T-helper 2 cell treated with Interferon-gamma antibody and Interleukin-4, amounts not matched to agents 5 μg/mL and 100 μg/mL, for 36 hours (primary cell): ENCODE measurements at places on chromosomes 5 and 9.

DNA sequence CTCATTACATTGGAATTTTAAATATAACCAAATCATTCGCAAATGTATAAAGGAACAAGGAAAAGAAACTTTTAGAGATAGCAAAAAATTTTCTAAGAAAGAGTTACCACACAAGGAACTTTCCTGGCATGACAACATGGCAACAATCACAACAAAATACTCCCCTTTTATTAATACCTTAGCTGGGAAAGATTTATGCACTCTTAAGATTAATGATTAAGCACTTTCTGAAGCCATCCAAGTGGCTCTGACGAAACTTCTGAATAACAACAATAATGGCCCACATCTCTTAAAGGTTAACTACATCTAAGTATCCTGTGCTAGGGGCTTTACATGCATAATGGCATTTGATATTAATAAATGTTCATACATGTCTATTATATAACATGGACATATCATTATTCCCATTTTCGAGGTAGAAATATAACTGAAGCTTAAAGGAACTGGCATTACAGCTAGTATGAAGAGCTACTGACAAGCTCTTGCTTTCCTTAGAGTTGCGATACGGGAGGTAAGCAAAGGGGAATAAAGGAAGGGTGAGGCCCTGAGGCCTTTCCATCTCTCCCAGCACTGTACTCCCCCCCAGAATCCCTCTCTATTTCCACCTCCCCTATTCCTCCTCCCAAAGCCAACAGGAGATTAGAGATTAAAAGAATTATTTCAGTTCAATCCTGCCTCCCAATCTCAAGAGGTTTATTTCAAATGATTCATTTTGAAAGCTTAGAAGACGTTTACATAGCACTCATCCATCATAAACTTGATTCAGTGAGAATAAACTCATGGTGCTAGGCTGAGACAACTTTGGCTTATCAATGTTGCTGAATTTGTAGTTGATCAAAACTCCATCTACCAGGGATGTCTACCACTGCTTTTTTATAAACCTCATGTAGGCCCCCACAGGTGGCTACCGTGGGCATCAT lies 9.6 kb downstream of the MTMR12 start:
- no peak for DNase-seq

DNA sequence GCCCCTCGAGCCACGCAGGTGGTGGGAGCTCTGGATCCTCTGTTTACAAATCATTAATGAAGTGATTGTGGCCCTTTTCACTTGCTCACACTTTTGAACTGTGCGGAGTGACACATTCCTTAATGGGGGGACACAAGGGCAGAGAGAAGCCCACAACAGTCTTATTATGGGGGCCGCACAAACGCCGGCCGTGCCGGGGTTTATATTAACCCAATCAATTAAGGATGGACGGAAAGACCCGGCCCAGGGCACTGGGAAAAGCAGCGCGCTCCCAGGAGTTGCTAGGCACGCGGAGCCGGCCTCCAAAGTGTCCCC lies 634.8 kb downstream of the IRX1 start:
- no peak for DNase-seq

DNA sequence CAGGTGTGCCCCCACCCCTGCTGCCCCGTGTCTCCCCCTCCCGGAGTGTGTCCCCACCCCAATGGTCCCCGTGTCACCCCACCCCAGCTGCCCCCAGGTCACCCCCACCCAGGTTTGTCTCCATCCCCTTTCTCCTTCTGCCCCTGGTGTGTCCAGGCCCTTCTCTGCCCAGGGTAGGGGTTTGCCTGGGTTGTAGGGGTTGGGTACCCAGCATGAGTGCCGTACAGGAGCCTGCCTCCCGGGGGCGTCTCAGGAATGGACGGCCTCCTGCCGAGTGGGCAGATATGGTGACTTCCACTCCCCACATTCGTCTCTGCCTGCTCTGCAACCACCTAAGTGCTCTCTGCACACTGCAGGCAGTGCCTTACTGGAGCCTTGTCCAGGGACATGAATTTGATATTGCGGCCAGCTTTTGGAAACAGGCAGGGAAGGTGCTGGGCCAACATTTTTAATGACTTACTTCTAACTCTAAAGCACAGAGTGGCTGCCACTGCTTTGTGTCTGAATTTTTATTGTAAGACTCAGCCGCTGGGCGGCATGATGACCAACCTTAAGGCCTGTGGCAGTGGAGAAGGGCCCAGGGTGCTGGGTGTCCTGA lies 6.7 kb downstream of the LRRC14B start:
- DNase-seq, result no peak

DNA sequence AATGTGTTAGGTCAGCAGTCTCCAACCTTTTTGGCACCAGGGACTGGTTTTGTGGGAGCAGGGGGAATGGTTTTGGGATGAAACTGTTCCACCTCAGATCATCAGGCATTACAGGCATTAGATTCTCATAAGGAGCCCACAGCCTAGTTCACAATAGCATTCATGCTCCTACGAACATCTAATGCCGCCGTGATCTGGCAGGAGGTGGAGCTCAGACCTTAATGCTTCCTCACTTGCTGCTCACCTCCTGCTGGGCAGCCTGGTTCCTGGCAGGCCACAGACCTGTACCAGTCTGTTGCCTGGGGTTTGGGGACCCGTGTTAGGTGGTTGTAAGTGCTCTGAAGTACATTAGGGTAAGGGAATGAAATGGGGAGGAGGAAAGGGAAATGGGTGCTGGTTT lies 9.7 kb upstream of the CTNNA1 start:
- DNase-seq, result no peak

DNA sequence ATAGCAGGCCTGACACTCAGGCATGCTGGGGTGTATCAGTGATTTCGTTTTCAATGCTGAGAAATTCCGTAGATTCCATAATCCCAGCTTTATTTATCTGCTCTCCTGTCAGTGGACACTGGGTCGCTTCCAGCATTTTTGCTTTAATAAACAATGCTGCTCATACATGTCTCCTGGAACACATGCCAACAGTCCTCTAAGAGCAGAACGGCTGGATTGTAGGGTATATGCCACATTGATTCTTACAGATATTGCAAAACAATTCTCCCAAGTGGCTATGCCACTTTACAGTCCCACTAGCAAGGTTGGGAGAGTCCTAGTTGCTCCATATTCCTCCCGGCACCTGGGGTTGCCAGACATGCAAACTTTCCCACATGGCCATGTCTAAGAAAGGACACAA lies 81.9 kb downstream of the RAPGEF1 start:
- no peak for DNase-seq

DNA sequence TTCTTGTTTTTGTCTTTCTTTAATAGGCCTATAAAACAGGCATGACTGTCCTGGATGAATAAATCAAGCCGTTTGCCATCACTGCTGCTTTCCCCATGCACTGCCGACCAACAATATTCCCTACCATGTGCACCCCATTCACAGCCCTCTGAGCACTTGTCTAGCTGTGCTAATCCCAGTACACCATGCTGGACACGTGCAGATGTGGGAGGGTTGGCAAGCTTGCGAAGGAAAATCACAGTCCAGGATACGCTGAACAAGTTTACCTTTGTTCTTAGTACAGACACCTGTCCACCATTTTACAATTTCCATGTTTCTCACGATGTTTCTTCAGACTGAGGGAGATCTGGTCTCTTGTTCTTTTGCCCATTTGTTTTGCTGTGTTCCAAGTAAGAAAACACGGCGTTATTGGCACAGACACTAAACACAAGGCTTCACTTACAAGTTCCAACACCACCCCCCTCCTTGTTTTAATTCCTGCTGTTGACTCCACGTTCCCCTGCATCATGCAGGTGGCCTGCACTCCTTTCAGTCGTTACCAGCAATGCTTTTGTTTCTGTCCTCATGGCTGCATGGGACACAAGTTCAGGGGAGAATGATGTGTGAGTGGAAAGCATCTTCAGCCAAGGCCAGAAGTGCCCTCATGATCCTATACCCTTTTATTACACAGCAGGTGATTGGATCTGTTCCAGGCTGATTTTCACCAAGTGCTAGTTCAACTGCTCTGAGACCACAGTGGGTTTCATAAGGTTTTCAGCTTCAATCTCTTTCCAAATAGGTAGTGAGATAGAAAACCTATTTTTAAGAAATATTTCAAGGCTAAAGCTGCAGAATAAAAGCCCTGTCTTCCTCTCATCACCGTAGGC lies 608.9 kb downstream of the IRX1 start:
- DNase-seq, result no peak

DNA sequence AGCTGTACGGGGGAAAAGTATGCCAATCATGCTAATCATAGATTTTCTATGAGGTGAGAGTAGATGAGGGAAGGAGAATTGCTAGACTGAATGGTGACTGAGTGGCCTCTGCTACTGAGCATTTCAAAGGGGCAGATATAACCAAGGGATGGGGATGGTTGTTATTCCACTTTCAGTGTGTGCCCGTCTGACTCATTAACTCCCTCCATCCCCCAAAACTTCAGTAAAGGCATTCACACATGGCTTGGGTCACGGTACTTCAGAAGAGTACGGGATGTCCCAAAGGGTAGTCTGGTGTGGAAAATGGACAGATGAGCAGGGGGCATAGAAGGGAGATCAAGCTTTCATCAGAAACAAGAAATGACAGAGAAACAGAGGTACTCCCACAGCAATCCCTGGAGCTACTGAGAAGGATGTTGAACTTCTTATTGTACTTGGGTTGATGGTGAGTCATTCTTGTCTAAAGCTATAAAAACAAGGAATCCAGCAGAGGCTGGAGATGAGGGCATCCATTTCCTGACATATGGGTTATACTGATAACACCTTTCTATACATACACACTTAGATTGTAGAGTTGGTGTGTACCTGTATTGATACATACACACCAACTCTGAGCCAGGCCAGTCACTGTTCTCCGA lies 8.9 kb upstream of the TLE4 start:
- DNase-seq, result no peak

DNA sequence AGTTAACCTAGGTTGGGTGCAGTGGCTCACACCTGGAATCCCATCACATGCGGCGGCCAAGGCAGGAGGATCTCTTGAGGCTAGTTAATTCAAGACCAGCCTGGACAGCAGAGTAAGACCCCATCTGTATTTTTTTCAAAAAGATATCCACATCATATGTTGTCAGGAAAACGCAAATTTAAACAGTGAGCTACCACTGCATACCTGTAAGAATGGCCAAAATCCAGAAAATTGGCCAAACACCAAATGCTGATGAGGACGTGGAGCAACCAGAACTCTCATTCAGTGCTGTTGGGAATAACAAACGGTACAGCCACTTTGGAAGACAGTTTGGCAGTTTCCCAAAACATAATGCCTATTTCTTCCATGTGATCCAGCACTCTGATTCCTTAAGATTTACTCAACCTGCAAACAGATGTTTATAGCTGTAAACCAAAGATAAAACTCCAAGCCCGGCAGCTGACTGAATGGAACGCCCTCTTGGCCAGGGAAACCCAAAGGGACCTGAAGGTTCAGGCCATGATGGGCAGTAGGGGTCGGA lies 12.4 kb downstream of the CEL start:
- DNase-seq, result no peak
